ENCODE measurements at places on chromosomes 6 and 20. TPM values are rescaled to one million over a fixed set of nuclear protein-coding genes. Genes with fewer than 3 reads are reported as not detected.

Gene HLA-DMA
- 24.5 TPM for polyA plus RNA-seq

Gene LY6G5C
- 3.8 TPM for polyA plus RNA-seq

DNA sequence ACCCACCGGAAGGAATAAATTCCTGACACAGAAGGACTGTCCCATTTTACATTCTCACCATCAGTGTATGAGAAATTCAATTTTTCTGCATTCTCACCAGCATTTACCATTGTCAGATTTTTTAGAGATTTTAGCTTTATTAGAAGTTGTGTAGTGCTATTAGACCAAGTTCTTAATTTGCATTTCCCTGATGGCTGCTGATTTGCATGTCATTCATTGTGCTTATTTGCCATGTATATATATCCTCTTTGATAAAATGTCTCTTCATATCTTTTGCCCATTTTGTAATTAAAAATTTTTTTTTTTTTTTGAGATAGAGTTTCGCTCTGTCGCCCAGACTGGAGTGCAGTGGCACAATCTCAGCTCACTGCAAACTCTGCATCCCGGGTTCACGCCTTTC lies 9.8 kb upstream of the HLA-DRB5 start:
- DNase-seq: no peak

- DNase-seq: peak; percentile 63
Observed at GRCh38 chr20:50464026-50464724, 46.0 kb upstream of the PTPN1 start.

DNA sequence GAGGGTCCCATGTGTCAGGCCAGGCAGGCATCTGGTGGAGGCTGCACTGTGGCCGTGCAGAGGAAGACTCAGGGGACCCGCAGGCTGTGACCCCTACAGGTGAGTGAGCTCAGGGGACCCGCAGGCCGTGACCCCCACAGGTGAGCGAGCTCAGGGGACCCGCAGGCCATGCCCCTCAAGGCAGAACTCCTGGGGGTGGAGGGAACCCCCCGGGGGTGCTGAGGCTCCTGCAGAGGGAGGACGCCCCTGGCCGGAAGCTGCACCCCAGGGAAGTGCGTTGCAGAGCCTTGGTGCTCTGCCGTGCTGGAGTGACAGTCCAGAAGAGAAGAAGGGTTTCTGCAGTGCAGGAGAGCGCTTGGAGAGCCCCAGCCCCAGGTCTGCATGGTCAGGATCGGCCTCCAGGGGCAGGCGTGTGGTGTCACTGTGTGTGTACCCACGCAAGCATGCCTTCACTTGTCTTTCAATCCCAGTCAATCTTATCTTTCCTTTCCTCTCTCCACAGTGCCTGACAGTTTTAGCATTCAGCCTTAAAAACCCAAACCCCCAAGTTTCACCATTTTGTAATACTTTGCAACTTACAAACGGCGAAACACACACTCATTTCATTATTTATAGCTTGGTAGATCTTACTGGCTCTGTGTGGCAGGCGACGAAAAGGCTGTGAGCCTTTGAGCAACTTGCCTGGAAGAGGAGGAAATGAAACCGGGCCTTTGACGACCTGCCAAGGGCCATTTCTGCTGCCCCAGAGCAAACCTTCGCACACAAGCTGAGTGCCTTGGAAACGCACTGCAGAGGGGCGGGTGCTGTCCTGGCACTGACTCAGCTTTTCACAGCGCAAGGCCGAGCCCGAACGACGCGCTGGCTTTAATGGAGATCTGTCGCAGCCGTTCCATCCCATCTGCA lies 101.4 kb upstream of the AGPAT4 start:
- peak; percentile 85 for DNase-seq

GRCh38 chr6:30683183-30683979 lies 3.1 kb downstream of the PPP1R18 start:
- no peak for DNase-seq

Gene PLA2G7
- 3.5 TPM for polyA plus RNA-seq

Gene MOG
- not detected for polyA plus RNA-seq

- no peak for DNase-seq
Observed at GRCh38 chr6:125524356-125524755, 222.6 kb upstream of the HDDC2 start.

GRCh38 chr6:69286331-69286730 lies 510.5 kb downstream of the LMBRD1 start:
- DNase-seq: no peak

- DNase-seq: no peak
Observed at GRCh38 chr6:63904650-63905248, 269.1 kb downstream of the PHF3 start.

GRCh38 chr6:31252625-31253024 lies 19.3 kb downstream of the HLA-C start:
- DNase-seq: no peak
